Stimulated activated CD4-positive, alpha-beta T cell treated with anti-CD3 and anti-CD28 coated beads, Interleukin-15, amount 100 ng/mL, for 48 hours (primary cell): ENCODE measurements at places on chromosomes 6 and 20.

DNA sequence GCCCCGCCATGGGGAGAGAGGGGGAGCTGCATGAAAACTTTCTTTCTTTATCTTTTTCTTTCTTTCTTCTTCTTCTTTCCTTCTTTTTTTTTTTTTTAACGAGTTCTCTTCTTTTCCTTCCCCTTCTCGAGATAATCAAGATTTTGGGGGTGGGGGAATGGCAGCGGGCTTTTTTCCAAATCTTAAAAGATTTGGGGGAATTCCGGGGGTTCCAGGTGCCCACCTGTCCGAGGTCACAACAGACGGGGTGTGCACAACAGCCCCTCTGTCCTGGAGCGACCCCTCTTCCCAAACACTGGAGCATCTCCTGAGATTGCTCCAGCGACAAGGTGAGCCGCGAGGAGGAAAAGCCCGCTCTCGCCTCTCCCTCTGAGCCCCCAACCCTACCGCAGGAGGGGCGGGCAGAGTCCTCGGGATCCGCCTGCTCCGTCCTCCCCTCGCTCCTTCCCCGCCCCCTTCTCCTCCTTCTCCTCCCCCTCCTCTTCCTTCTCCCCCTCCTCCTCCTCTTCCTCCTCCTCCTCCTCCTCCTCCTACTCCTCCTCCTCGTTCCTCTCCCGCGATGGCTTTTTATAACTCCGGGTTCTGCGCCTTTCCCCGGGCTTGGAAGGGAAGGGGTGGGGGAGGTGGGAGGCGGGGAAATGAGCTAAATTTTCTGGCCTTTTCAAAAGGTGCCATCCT lies 689 bp upstream of the KCNB1 start:
- no peak for DNase-seq

GRCh38 chr20:60802676-60803075 lies 449.4 kb upstream of the CDH4 start:
- DNase-seq: no peak

DNA sequence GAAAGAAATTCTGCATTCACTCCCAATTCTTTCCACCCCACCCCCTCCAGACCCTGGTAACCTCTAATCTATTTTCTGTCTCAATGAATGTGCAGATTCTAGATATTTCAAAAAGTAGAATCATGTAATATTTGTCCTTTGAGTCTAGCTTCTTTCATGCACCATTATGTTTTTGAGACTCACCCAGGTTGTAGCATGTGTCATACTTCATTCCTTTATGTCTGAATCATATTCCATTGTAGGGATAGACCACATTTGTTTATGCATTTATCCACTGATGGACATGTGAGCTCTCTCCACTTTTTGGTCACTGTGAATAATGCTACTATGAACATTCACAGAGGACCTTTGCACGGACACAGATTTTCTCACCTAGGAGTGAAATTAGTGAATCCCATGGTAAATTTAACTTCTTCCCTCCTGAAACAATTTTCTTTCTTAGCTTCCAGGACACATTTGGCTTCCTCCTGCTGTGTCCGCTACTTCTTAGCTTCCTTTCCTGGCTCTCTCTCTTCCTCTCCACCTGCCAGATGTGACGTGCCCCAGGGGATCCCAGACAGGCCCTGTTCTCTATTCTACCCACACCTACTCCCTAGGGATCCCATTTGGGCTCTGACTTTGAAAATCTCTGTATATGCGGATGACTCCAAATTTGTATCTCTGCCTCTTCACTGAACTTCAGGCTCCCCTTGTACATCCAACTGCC lies 24.1 kb upstream of the ARFGEF2 start:
- no peak for DNase-seq

DNA sequence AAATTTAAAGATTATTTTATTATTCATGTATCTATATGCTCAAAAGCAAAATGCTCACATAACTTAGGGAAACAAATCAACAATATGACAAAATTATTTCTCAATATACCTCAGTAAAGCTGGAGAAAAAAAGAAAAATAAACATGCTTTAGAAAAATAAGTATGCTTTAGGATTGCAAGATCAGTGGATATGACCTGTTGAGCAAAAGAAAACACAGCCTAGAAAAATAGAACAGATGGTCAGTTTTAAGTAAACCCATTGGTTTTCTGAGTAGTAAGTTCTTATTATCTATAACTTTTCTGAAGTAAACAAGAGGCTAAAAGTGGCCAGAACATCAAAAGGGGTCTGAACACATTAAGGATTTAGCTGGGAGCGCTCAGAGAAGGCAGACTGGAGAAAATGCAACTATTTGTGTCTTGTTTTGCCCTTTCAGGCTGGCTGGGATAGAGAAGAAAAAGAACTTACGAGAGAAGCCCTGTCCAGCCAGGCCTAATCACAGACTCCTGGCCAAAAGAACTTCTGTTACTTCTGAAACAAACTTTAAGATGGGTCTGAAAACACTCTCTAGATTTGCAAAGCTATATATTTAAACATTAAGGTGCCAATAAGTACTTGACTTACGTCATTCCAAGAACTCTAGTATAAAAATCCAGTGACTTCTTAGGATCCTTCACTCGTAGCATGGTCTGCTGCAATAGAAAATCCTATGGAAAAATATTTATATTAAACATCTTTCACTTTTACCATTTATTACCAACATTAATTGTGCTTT lies 16.5 kb downstream of the GLO1 start:
- no peak for DNase-seq

- DNase-seq: no peak
Observed at GRCh38 chr6:162345051-162345511, 382.5 kb downstream of the PRKN start.

DNA sequence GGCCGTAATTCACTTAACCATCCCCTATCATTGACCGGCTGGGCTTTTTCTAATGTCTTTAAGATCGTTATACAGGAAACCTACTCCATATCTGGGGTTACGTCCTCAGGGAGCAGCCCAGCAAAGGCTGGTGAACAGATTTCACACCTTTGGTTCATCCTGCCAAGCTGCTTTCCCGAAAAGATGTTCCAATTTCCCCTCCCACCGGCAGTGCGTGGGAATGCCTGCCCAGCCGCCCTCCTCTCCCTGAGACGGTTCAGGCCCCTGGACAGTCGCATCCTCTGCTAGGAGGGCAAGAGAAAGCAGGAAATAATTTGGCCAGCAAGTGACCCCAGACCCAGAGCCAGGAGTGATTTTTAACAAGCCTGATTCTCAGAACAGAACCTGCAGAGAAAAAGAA lies 16.3 kb downstream of the SIRPA start:
- no peak for DNase-seq

DNA sequence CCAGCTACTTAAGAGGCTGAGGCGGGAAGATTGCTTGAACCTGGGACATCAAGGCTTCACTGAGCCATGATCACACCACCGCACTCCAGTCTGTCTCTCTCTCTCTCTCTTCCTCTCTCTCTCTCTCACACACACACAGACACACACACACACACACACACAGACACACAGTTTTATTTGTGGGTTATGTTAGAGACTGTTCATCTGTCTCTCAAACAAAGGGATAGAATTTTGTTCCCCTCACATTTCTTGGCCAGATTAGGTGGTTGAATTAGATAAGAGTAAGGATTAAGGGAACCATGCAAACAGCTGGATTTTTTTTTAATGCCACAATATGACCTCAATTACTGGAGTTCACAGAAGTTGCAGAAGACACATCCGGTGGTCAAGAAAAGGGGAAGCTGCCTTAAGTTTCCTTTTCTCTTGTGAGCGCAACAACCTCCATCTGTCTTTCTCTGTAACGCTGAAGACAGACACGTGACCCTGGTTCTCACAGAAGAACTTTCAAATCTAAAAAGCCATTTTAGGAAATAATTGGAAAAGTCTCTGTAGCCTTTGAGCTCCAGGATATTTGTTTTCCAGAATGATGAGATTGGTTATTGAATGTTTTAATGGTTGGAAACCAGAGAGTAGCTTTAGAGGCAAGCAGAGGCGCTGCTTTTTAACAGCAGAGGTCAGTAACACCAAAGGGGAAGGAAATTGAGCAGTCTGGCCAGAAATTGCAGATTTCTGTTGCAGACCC lies 32.9 kb upstream of the LGSN start:
- DNase-seq: no peak

- no peak for DNase-seq
Observed at GRCh38 chr6:158121335-158121734, 46.7 kb downstream of the SERAC1 start.

DNA sequence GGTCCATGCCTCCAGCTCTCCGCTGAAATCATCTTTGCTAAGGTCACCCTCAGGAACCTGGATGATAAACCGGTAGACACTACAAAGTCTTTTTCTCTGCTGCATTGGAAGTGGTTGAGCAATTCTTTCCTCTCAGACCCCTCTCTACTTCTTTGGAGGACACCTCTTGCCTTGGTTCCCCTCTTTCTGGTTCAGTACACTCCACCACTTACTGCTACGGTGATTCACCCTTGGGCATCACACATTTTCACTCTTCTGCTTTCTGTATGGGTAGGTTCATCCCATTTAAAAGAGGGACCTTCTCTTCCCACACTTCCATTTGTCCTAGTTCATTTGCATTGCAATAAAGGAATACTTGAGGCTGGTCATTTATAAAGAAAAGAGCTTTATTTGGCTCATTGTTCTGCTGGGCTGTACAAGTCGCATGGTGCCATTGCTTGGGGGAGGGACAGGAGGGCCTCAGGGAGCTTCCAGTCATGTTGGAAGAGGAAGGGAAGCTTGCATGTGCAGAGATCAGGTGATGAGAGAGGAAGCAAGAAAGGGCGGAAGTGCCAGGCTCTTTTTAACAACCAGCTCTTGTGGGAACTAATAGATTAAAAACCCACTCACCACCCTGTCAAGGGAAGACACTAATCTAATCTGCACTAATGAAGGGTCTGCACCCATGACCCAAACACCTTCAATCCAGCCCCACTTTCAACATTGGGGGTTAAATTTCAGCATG lies 149.7 kb upstream of the TMEM170B start:
- DNase-seq: no peak

- DNase-seq: peak; percentile 27
Observed at GRCh38 chr6:157644043-157644810, 178.8 kb upstream of the SNX9 start.

- DNase-seq: peak; percentile 5
Observed at GRCh38 chr6:105431226-105431625, 28.3 kb upstream of the PREP start.

DNA sequence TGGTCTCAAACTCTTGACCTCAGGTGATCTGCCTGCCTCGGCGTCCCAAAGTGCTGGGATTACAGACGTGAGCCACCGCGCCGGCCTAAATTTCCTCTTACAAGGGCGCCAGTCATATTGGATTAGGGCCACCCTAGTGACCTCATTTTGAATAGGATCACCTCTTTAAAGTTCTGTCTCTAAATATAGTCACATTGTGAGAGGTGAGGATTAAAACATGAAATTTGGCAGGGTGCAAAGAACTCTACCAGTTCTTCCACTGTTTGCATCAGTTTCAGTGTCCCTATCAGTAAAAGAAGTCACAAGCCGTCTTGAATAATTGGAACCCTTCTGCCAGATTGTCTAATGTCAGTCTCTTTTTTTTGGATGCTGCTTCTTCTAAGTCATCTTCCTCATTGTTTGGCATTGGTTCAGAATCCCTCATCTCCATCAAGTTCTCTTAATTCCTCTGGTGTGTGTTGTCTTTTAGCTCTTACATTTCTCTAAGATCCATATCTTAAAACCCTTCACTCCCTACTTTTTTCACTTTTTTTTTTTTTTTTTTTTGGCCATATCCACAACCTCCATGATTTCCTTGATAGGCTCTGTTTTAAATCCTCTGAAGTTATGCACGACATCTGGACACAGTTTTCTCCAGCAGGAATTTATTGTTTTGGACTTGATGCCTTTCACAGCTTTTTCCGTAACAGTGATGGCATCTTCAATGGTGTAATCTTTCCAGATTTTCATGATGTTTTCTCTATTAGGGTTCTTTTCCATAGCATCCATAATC lies 56.8 kb downstream of the NCOA3 start:
- DNase-seq: no peak

GRCh38 chr20:2750491-2751251 lies 49.8 kb downstream of the CPXM1 start:
- DNase-seq: no peak

DNA sequence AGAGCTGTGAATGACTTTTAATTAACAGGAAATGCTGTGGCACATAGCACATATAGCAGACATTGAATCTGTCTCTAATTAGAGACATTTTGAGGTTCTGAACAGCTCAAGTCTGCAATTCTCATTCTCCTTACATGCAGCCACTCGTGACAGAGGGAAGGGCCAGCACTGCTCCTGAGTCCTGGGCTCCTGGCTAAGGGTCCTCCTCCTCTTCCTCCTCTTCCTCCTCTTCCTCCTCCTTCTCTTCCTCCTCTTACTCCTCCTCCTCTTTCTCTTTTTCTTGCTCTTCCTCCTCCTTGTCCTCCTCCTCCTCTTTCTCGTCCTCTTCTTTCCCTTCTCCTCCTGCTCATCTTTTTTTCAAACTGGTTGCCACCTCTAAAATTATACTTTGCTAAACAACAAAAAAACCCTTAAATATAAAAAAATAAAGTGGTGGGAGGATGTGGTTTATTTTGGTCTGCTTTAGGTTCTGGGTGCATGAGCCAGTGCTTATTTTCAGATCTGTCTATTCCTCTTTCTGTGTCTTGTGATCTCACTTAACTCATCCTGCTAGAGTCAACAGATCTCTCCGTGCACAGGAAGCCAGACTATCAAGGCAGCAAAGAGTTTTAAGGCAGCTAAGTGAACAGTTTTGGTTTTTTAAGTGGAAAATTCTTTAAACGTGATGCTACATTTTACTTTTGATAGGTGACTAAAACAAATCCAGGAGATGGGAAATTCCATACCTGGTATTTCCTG lies 159.3 kb downstream of the CD83 start:
- DNase-seq: no peak

- DNase-seq: no peak
Observed at GRCh38 chr20:6626805-6627204, 140.7 kb upstream of the BMP2 start.

DNA sequence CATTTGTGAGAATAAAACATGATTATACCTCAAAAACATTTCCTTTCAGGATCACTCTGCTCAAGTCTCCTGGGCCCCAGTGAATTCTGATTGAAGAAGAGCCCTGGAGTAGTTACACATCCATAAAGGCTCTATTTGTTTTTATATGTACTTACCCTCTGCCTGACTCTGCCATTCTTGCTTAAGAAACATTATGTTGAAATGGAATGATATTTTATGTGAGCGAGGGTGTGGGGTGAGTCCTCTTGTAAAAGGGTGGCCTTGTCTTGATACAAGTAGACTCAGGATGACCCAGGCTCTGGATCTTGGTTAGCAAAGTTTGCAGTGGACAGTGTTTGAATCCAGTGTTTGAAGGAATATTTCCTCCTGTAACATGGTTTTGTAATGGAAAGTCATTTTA lies 215.4 kb upstream of the PREP start:
- no peak for DNase-seq

DNA sequence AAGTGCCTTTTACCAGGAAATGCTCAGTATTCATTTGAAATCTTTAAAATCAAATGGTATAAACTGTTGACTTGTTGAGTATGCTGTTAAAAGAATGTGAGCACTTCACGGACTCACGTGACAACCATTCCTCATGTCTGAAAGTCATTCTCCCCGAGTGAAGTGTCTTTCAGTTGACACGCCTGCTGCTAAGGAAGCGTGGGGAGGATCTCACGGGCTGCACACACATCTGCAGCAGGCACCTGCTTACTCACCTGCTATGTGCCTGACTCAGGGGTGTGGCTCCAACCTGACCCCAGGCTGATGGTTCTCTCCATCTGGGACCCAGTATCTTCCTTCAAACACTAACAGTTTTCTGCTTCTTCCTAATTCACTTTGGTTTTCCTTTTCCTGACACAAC lies 32.7 kb downstream of the WDR27 start:
- no peak for DNase-seq

GRCh38 chr6:19035461-19036195 lies 648.5 kb downstream of the RNF144B start:
- DNase-seq: no peak

GRCh38 chr6:91221072-91221720 lies 634.3 kb upstream of the MAP3K7 start:
- DNase-seq: no peak

- no peak for DNase-seq
Observed at GRCh38 chr6:93749191-93749590, 329.8 kb upstream of the EPHA7 start.
